Effector memory CD4-positive, alpha-beta T cell (primary cell): ENCODE measurements at places on chromosomes 7 and 10.
A peak's percentile ranks its signal among the peaks of the same experiment; 100 is the strongest.

DNA sequence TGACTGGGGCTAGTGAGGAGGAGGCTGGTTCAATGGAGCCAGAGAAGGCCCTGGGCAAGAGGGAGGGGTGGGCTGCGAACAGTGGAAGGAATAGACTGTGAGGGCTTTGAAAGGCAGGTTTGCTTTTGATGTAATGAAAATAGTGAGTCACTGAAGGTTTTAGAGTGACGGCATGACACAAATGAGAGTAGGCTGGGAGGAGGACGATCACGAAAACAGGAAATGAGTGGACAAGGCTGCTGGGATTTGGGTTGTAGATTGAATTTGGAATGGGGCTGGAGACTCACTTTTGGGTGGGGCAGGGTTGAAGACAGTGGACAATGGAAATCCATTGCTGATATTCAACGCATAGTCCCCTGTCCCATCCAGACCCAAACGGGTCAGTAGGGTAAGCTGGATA lies 139.6 kb downstream of the CDH23 start:
- no peak for DNase-seq

DNA sequence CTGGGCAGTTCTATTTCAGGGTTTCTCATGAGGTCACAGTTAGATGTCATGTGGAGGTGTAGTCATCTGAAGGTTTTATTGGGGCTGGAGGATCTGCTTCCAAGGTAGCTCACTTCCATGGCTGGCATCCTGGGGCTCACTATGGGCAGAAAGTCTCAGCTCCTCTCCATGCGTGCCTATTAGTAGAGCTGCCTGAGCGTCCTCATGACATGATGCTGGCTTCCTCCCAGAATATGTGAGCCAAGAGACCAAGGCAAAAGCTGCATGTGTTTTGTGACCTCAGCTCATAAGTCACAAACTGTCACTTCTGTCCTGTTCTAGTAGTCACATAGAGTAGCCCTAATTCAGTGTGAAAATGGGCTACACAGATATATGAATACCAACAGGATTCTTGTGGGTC lies 524.4 kb downstream of the SUGCT start:
- DNase-seq, result no peak

GRCh38 chr7:24510759-24511158 lies 62.5 kb upstream of the PALS2 start:
- DNase-seq, result no peak

GRCh38 chr10:13939391-13939790 lies 352.6 kb downstream of the PRPF18 start:
- no peak for DNase-seq

DNA sequence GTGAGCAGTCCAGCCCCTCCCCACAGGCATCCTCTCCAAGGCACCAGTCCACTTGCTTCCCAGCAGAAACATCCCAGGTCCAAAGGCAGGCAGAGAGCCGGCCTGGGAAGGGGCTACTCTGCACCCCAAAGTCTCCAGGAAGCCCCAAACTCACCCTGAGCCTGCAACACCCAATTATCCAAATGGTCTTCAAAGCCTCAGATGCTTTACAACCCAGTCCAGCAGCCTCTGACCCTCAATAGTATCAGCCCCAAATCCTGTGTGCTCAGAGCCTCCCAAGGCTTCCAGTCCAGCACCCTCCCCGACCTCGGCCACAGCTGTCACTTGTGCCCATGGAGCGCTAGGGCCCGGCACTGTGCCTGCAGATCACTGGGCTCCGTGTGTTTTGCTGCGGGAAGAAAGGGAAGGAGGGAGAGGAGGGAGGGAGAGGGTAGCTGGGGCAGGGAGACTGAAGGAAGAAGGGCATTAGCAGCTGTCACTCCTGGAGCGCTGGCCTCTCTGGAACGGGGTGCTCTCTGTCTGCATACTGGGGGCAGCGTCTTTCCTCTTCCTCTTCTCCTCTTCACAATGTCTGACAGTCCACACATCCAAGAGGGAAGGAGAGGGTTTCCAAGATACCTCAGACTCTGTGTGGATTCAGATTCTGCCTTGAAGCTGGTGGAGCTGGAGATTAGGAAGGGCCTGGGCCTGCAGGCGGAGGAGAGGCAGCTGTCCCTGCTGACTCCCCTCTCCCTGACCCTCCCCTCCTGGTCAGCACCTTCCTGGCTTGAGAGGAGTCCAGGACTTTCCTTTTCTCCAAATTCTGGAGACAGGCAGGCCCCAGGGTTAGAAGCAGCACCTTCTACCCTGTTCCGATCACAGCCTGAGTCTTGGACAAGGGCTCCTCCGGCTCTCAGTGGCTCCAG lies 13.2 kb downstream of the CALML5 start:
- no peak for DNase-seq

DNA sequence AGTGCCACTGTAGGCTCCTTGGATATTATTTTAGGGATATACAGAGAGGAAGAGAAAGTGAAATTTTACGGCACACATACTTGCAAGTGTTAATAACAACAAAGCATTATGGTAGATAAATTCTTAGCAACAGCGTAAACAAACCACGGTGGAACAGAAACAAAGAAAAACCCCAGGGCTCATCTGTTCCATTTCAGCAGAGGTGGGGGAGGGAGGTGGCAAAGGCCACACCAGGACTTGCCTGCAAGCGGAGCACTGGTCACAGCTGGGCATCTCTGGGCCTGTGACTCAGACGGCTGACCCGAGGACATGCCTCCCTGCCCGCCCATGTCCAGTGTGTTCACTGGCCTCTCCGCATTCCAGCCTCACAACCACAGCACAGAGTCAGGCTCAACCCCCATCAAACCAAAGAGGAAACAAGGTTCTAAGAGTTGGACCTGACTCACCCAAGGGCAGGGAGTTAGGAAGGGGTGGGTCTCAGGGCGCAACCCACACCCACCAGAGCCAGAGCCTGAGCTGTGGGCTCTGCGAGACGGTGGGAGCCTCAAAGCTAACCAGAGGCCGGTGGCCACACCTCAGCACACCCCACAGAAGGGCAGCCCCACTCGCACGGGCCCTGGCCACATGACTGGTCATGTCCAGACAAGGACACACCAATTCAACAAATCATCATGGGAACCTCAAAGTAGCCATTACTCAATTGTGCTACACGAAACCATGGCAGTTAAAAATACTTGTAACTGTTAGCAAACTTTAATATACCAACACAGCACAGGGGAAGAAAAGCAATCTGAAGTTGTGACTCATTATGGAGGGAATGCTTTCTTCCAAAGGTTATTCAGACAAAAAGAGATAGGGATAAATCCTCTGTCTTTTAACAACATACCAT lies 10.7 kb downstream of the ESYT2 start:
- DNase-seq, result peak; percentile 46
